ENCODE measurements at places on chromosomes 2 and 18.

DNA sequence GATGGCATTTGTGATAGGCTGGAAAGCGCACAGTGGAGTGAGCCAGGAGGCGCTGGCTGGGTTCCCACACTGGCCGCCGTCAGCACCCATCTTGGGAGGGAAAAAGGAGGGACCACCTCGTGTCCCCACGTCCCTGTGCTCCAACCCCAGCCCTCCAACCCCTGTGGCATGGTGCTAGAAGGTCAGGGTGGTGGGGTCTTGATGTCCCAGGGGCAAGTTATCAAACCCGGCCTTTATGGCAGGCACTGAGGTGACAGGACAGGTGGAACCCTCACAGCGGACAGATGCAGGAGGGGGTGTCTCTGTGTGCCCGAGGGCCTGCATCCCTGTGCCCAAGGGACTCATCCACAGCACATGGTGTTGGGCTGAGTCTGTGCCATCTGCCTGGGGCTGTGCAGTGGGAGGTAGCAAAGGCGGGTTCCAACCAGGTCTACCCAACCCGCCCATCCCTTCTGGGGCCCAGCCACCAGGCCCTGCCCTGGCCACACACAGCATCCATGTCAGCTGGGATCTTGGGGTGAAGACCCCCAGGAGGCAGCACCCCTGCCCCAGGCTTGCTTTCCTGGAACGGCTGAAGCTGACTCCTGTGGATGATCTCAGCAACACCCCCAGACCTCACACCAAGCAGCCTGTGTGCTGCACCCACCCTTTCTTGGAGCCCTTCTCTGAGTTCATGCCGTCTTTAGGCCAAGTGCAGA lies 246.1 kb downstream of the NDUFA10 start:
- DNase-seq = no peak

DNA sequence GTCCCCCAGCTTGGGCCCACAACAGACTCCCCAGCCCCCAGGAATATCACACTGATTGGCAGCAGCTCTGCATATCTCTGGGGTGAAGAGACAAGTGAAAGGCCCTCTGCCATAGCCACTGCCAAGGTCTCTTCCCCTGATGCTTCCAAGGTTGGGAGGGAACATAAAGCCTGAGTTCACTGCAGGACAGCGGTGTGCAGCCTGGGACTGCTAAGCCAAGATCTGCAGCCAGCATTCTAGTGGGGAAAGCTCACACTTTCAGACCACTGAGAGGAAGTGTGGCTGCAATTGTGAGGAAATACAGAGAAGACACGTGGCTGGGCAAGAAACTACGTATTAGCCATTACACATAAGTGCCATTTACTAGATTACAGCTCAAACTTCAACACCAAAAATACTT lies 100.7 kb downstream of the MAIP1 start:
- DNase-seq = no peak

DNA sequence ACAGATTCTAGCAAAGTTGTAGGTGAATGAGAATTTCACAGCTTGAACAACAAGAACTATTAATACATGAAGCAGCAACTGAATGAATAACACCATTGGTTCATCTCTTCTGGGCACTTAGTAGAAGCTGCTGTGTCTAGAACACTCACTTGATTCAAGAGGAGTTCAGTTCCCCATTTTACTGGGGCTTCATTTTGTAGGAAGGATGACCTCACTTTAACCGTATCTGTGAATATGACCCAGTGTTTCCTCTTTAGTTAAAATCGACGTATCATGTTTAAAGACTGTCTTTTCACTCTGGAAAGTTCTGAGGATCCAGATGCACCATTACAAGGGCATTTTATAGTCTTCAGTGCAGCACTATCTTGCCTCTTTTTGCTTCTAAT lies 47.8 kb downstream of the LRRTM1 start:
- DNase-seq = no peak

- no peak for DNase-seq
These were observed 15.1 kb upstream of the LMAN1 start for GRCh38 chr18:59374128-59374527.

DNA sequence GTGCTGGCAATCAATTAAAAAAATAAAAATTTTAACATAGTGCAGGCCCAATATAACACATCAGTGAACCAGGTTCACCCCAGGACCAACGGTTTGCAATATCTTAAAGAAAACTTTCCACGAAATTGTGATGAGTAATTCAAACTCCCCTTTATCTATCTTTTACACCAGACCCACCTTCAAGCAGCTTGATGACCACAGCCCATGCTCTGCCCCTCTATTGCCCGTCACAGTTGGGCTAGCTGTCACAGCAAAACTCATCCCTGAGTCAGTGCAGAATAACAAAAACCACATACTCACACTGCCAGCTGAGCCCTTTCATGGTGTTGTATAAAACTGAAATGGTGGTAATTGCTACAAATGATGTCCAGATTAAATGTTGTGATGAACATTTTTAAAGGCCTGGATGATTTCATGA lies 112.5 kb upstream of the CREB1 start:
- no peak for DNase-seq

- no peak for DNase-seq
These were observed 134.2 kb downstream of the CBLN2 start for GRCh38 chr18:72409903-72410302.
